ENCODE measurements at places on chromosomes 3 and 15. TPM values are rescaled to one million over a fixed set of nuclear protein-coding genes. Genes with fewer than 3 reads are reported as not detected.

ZMYND10 gene
- 3.5 TPM for total RNA-seq

FOXL2NB gene
- not detected for total RNA-seq

GPR27 gene
- total RNA-seq: 1.2 TPM

PPM1L gene
- 5.8 TPM for total RNA-seq

GOLGA6D gene
- total RNA-seq: not detected

RCN2 gene
- total RNA-seq: 26.8 TPM

SERPINI2 gene
- not detected for total RNA-seq

WNT5A gene
- total RNA-seq: not detected

ALDH1A2 gene
- not detected for total RNA-seq

RHOV gene
- total RNA-seq: not detected

ROBO1 gene
- 0.62 TPM for total RNA-seq

TPRG1 gene
- total RNA-seq: 1.2 TPM

GABRG3 gene
- not detected for total RNA-seq

ZNF774 gene
- total RNA-seq: 2.1 TPM

GATM gene
- total RNA-seq: 1.6 TPM

ALG3 gene
- total RNA-seq: 43.2 TPM

SLCO3A1 gene
- total RNA-seq: 41.8 TPM
